ENCODE measurements at places on chromosomes 3 and 15.

- DNase-seq: no peak
These were observed 16.1 kb upstream of the C15orf61 start for GRCh38 chr15:67504796-67505195.

DNA sequence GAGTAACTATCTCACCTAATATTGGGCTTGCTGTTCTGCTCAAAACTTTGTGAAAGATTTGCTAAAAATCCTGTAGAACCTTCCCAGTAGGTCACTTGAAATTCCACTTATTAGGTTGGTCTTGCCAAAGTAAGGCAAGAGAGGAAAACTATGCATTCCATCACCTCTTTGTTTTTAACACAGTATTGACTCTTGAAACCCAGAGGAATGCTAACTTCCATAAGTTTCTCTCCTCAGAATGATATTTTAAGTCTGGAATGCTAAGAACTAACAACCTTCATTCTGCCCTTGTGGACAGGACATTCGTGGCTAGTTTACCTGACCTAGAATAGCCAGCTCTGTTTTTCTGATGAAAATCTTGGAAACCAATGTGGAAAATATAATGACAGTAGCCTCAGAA lies 154.5 kb downstream of the TMCO5A start:
- DNase-seq: no peak

GRCh38 chr15:65832549-65833364 lies 36.5 kb upstream of the RAB11A start:
- peak; percentile 86 for DNase-seq

- DNase-seq: no peak
These were observed 69.1 kb upstream of the PROK2 start for GRCh38 chr3:71854096-71854495.

DNA sequence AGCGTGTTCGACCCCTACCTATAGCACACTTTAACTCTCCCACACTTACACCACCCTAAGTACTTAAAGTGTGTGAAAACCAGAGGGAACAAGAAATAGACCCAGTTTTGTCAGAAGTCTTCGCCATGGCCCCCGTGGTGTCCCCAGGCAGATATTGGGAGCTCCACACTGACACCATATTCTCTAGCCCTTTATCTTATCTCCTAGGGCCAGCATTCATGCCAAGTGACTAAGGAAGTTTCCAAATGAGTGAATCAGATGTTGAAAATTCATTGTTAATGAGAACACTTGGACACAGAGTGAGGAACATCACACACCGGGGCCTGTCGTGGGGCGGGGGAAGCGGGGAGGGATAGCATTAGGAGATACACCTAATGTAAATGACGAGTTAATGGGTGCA lies 31.8 kb downstream of the P3H2 start:
- no peak for DNase-seq

DNA sequence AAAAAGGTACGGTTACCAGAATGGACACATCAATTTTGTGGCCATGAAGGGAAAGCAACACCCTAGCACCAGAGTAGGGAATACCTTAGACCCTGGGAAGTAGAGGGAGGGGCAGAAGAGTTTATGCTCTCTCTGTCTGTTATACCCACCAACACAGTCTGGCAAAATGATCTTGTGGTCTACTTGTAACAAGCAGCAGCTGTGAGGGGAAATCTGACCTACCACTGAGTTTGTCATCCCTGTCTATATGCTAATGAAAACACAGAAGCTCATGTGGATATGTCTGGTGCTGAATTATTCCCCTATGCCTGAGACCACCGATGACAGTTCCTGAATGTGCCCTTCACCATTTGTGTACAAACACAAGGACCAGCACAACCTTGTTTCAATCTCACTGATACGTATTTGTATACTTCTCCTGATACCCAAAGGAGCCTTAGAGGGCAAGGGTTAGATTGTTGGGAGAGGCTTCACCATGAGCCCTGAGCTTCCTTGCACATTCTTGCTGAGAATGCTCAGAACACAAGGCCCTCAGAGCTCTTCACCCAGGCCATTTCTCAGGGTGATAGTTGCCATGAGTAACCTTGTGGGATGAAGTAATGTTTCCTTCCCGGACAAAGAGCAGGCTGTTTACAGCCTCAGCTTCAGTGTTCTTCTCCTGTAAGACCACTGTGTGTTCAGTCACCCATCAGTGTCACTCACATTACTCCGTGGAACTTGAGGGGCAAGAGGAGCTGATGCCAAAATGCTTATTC lies 24.7 kb upstream of the ZNF639 start:
- DNase-seq: no peak

- DNase-seq: no peak
These were observed 44.6 kb downstream of the PLCL2 start for GRCh38 chr3:16929311-16929710.

DNA sequence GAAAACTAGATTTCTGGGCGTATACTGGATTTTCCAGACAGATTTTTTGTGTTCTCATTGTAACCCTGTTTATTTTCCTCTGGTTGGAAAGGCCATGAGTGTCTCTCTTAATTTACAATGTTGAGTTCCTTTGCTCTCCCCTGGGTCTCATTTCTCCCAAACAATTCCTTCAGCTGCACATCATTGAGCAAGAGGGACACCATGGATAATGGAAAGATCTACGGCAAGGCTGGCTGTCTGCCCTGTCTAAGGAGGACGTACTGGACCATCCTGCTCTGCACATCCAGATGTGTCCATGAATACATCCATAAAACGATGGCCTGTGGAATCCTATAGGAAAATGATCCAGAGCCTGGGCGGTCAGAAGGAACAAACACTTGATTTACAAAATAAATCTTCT lies 258.1 kb upstream of the MCTP2 start:
- DNase-seq: no peak

DNA sequence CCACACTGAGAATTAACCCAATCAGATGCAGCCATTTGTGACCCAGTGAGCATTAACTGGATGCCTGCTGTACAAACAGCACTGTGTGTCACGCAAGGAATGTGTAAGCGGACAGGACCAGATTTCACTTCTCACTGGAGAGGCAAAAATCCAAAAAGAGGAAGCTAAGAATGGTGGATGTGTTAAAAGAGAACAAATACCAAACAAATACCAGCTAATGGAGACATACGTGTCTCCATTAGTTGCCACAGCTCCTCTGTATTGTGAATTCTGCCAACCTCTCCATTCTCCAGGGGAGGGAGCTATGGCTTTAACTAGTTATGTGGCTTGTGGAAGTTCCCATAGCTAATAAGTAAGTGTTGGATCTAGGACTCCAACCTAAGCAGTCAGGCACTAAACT lies 2.6 kb downstream of the LTF start:
- peak; percentile 50 for DNase-seq

DNA sequence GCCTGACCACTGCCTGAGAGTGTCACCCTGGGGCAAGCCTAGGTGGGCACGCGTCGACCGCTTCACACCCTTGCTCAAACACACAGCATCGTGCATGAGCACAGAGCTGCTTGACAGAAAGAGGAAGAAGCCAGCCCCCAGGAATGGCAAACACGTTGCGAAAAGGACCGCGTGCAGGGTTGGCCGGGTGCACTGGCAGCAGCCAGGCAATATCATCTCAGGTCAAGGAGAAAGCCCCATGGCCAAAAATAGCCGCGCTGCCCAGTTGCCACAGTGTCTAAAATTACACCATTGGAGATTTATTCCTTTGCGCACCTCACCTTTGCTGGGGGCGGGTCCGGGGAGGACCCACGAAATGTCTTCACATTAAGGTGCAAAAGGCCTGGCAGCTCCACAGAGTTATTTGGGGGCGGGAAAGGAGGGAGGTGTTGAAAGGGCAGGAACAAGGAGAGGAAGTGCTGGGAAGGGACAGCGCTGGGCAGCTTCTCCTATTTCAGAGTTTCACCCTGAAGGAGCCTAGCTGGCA lies 44.7 kb upstream of the NR2F2 start:
- DNase-seq: no peak

GRCh38 chr3:29333576-29333975 lies 52.7 kb downstream of the RBMS3 start:
- DNase-seq: no peak

DNA sequence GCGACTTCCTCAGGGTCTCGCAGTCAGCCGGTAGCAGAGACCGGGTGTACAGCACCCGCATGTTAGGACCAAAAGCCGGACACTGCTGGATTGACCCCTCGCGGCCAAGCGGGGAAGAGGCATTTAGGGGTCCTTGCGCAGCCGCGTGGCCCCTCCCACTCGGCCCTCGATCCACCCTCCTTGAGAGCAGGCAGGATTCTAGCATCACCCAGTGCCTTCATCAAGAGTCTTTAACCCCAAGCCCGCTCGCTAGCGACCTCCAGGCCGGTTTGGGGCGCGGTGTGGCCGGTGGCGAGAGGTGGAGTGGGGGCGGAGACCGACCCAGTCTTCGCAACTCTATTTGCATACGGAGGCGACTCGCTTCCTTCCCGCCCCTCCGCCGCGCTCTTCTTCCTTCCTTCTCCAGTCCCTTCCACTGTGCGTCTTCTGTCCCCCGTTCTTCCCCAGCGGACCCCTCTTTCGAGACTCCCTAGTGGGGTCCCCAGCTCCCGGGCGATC lies at the start of gene ST6GAL1:
Gene ST6GAL1 (plus strand): TSS at position 384 of the 498 bp plus-strand sequence. CDS start 112,178 bp downstream, outside the sequence.
- peak; percentile 64 for DNase-seq

DNA sequence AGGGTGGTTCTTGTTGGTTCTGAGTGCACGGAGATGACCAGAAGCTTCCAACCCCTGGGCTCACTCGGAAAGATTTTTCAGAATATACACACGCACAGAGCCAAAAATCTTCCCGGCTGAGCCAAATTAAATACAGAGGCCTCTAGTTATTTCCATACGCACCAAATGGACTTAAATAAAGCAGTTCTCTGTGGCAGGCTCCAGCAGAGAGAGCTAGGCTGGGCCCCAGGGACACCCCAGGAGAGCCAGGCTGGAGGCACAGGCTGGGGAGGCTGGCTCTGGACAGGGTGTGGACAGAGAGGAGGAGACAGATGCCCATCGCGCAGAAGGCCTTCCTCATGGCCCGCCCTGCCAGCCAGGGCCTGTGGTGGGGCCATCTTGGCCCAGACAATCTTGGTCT lies 115.9 kb downstream of the IQSEC1 start:
- no peak for DNase-seq

- no peak for DNase-seq
These were observed 51.3 kb upstream of the FBN1 start for GRCh38 chr15:48696627-48697312.

DNA sequence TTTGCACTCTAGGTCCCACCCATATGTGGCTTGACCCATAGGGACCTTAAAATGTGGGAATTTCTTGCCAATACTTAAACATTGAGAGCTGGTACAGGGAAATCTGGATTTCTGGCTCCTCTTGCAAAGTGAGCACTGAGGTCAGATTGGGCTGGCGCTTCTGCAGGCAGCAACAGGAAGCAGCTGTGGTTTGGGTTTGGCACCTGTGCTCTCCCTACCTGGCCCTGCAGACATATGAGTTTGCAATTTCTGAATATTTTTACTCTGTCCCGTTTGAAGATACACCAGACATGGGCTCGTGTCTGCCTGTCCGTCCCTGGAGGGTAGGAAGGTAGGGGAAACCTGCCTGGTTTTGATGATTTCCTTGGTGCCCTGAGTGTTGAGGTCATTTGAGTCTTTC lies 74.8 kb upstream of the SEC13 start:
- no peak for DNase-seq

DNA sequence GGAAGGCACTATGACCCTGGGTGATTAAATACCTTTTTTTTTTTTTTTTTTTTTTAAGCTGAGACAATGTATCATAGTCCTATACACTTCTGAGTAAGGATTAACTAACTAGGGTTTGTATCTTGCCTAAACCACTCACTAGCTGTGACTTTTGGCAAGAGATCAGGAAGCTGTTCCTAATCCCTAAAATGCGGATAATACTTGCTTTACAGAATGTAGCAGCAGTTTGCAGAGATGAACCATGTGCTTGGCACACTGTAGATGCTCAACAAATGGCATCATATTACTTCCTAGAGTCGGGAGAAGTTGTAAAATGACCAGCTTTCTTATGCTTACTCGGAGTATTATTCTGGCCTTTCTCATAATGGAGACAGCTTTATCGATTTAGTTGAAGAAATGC lies 25.6 kb upstream of the PYGO1 start:
- DNase-seq: no peak

- DNase-seq: peak; percentile 94
These were observed 349.2 kb downstream of the NAALADL2 start for GRCh38 chr3:175208326-175208725.

DNA sequence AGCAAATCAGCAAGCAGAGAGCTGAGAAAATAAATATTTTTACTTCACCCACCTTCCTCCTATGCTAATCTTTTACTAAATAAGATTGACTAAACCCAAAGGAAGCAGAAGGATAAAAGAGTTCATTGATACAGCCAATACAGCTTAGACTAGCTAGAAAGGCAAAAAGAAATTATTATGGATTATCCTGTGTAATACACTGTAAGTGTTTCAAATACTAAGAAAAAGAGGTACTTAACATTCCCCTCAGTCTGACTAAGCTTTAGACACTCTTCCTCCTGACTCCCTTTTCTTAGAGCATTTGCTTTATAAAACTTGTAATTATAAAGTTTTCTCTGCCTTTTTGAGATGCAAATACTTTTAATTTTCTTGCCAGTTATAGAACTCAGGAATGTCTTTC lies 848.9 kb upstream of the CADM2 start:
- DNase-seq: no peak

DNA sequence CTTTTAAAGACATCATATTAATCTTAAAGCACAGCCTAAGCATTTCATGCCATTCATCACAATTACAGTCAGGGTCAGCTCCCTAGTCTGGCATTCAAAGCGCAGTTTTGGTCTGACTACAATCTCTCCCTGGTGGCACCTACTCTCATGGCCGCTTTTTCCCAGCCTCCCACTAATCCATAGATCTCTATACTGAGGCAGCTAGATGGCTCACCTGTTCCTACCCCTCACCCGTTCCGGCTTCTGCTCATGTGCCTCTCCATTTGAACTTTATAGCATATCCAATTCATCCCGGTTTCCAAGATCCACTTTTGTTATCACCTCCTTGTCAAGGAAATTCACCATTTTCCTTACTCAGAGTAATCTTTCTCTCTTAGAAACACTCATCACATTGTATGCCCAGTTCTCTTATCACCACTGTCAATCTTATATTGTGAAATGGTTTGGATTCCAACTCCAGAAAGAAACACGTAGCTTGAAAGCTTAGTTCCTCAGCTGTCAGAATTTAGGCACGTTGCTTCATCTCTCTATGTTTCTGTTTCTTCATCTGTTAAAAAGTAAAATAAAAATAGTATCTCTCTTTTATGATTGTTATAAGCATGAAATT lies 220.0 kb upstream of the UBE2E2 start:
- DNase-seq: no peak

GRCh38 chr3:100606894-100607512 lies 2.4 kb upstream of the ADGRG7 start:
- DNase-seq: no peak
